CD8-positive, alpha-beta memory T cell (primary cell): ENCODE measurements at places on chromosomes 7 and 10. TPM values are rescaled to one million over a fixed set of nuclear protein-coding genes. Genes with fewer than 3 reads are reported as not detected.

- DNase-seq, result no peak
These were observed 134.4 kb downstream of the ABCA13 start for GRCh38 chr7:48305661-48306060.

The LIPM gene
- polyA plus RNA-seq, result not detected

- no peak for DNase-seq
These were observed 56.0 kb upstream of the BAIAP2L1 start for GRCh38 chr7:98456866-98457265.

DNA sequence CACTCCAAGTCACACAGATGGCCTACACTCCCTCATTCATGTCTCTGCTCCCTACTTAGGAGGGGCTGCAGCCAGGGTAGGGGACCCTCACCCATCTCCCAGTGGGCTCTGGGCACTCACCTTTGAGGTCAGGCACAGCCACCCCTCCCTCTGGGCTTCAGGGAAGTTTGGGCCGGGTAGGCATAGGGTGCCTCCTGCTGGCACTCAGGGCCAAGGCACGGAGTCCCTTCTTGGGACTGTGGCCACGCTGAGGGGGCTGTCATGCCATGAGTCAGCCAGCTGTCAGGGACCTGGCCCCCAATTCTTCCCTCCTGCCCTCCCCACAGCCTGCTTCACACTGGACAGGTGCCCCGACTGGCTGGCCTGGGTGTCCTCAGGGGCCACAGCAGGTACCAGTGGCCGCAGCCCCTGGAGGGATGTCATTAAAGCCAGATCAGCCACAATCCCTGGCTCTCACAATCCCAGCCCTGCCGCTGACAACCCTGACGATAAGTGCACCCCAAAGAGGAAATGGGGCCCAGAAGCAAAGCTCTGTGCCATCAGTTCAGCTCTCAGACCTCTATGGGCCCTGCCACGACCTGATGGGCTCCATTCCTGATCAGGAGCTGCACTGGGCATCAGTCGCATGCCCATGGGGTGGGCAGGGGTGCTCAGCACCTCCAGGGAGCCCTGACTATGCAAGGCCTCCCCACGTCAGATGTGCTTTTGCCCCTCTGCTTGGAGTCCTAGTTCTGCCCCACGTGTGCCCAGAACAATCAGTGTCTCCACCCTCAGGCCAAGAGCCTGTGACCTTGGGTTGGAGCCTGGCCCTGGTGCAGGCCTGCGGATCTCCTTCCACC lies 34.1 kb upstream of the RET start:
- no peak for DNase-seq

DNA sequence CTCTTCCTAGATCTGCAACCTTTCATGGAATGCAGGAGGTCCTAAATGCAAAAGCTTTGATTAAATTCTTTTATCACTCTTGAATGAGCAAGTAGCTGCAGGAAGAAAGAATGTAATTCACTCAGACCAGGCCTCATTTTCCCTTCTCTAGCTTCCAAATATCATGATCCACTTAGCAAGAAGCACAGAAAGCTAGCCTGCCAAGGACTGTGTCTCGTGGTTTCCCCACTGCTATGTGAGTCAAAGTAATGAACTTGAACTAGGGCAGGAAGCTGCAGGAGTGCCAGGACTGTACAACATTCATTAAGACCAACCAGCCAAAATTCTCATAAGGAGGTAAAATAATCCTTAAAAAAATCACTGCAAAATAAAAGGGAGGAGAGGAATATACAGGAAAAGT lies 379.2 kb downstream of the CALN1 start:
- DNase-seq, result no peak
